ENCODE measurements at places on chromosomes 2 and 18.

GRCh38 chr2:133378928-133379549 lies 189.2 kb downstream of the NCKAP5 start:
- no peak for DNase-seq

DNA sequence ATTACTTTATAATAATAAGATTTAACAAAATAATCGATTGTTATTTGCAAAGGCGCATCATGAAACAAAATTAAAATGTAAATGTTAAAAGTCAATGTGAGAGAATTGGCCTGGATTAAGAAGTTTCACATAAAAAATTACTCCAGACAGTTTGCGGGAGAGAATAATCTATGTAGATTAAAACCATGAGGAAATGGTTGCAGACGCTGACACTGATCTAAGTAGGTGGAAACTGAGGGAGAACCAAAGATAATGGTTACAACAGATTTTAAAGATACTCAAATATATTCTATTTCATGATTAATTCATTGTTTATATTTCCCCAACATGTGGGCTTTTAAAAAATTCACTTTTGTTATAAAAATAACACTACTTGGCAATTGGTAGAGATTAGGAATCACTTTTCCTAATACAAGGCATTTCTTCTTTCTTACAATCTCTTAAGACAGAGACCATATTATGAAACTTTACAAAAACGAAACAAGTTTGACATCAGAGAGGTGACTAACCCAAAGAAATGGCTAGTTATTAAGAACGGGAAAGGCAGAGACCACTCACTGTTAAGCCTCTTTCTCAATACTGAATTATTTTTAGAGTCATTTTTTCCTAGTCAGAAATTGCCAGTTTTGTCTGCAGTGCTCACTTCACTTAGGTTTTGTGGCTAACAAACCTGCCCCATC lies 1.6 kb downstream of the KANSL1L start:
- DNase-seq = peak; percentile 45

DNA sequence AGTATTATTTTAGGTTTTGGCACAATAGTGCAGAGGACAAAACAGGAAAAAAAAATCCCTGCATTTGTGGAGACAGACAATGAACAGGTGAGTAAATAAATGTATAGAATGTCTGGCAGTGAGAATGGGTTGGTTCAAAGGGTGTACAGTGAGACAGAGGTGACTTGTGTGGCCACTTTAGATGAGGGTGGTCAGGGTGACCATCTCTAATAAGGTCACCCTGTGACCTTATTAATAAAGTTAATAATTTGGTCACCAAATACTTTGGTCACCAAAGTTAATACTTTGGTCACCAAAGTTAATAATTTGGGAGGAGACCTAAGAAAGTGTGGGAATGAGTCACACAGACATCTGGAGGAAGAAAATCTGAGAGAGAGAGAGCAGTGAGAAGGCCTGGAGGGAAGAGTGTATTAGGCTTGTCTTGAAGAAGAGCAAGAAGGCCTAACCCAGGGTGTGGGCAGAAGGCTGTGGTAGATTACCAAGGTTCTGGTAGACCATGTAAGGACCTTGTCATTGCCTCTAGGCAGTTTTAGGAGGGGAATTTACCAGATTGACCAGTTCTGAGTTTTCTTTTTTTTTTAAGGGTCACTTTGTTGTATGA lies 1368.4 kb upstream of the CELF4 start:
- DNase-seq = no peak

- peak; percentile 68 for DNase-seq
Observed at GRCh38 chr2:40554665-40555294, 102.9 kb upstream of the SLC8A1 start.

- DNase-seq = no peak
Observed at GRCh38 chr2:55502590-55503141, 16.9 kb upstream of the CFAP36 start.

GRCh38 chr2:166375736-166376487 lies at the start of gene SCN9A:
TSS of gene SCN9A (minus strand) at chr2:166375944. CDS start at chr2:166311756, 64,188 bp downstream.
- peak; percentile 89 for DNase-seq

DNA sequence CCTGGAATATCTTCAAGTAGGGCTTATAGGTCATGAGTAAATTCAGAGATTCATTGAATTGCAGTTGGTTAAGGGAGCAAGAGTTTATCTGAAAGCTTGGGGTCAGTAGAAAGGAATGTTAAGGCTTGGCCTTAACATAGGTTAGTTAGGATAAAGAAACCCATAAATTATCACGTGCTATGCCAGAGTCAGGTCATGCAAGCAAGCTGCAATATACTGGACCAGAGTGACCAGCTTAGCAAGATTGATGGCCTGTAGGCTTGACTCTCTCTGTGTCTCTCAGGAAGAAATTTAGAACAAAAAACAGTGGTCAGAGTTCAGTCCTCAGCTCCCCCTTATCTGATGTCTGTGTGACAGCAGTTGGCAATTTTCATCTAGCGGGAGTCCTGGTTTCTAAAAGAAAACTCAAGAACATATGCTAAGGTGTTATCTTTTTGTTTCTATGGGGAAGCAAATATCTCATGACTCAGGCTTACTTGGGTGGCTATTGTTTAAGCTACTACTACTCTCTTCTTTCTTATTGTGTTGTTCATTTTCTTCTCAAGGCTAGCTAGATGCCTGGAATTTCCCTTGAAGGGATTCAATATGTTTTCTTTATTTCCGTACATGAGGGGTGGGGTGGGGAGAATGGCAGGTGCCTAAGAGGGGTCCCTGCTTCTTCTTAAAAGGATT lies 28.7 kb upstream of the MARCO start:
- no peak for DNase-seq

GRCh38 chr2:227325839-227326195 lies 766 bp downstream of the MFF start:
- DNase-seq = peak; percentile 52

- peak; percentile 52 for DNase-seq
Observed at GRCh38 chr2:207635468-207636200, 10.4 kb upstream of the METTL21A start.

DNA sequence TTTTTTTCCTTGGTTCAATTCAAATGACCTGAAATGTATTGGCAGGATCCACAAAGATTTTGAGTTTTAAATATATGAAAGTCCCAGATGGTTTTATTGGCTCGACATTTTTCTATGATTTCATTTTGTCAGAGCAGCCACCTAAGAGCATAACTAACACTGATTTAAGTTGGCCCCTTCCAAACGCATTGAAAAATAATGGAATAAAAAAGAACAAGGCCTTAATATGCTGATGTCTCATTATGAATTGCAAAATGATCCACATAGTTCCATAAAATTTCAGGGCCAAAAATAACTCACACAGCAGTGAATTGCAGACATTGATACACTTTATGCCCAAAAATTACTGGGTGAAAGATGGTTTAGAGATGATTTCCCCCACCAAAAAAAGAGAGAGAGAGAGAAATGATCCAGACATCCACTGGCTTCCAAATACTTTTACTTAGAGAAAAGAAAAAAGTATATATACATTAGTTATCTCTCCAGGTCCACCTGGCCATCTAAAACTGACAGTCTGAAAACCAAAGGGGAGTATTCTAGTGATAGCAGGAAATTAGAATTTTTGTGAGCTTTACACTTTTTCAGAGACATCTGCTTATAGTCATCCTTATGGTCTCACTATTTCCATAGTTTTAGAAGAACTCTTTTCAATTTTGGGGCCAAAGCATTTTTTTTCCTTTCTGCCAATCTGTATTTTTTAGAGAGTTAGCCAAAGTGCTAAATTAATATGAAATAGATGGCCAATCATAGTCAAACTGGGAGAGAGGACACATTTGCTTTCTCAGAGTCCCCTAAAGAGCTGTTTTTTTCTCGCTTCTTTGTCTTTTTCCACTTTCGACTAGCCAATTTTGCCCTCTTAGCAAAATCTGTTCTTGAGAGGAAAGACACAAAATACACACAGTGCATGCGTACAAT lies 213.5 kb upstream of the RND3 start:
- DNase-seq = no peak

DNA sequence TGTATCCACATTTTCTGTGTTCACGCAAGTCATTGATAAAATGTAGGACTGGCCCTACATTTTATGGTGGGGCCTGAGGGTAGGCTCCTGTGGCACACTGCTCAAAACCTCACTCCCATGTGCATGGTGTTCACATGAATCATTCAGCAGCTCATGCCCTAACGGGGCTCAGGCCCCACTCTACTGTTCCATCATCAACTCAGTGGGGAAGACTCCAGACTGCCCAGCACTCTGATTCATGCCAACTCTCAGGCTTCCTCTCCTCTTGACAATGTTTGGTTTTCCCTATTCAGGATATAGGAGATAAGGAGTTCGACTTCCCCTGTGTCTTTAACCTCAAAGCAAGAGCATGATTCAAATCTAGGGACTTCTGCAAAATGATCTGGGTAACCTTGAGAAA lies 92.0 kb upstream of the BOD1L2 start:
- no peak for DNase-seq

- no peak for DNase-seq
Observed at GRCh38 chr2:146438246-146438645, 1406.6 kb upstream of the ACVR2A start.

GRCh38 chr18:76259096-76259495 lies 235.9 kb downstream of the ZNF516 start:
- no peak for DNase-seq

DNA sequence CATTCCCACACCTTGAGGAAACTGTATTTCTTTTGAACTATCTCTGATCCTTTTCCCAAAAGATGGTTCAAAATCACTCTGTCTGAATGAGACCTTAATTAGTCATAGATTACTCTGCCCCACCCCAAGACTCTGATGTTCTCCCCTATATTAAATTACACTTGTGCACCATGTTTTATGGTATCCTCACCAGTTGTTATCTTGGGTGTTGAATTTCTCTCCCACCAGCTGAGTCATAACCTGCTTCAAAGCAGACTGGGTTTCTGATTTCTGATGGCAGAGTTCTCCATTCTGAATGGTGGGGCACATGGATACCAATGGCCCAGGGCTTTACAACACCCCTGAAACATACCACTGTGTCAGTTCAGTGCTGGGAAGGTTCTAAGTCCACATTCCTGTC lies 15.0 kb downstream of the CDH20 start:
- peak; percentile 20 for DNase-seq

DNA sequence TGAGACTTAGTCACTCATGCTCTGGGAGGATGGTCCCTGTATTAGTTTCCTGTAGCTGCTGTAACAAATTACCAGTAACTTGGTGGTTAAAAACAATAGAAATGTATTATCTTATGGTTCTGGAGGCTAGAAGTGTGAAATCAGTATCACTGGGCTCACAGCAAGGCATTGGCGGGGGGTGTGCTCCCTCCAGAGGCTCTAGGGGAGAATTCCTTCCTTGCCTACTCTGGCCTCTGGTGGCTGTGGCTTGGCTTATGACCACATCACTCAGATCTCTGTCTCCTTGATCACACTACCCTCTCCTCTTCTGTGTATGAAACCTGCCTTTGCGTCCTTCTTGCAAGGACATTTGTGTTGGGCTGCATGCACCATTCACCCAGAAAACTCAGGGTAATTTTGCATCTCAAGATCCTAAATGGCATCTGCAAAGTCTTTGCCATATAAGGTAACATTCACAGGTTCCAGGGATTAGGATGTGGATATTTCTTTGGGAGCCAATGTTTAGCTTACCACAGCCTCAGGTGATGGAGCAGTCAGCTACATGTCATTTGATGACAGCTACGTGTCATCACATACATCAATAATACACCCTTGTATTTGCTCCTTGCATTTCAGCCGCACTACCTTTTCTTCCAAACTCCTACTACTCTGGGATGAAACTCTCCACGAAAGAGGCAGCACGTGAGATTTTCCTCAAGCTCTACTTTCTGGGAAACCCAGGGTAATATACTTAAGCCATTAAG lies 49.6 kb upstream of the POU3F3 start:
- DNase-seq = no peak

- no peak for DNase-seq
Observed at GRCh38 chr2:53701221-53701620, 66.4 kb upstream of the CHAC2 start.

- no peak for DNase-seq
Observed at GRCh38 chr2:131127076-131127475, 21.9 kb downstream of the PLEKHB2 start.

- DNase-seq = no peak
Observed at GRCh38 chr2:40037303-40037702, 258.2 kb upstream of the THUMPD2 start.

DNA sequence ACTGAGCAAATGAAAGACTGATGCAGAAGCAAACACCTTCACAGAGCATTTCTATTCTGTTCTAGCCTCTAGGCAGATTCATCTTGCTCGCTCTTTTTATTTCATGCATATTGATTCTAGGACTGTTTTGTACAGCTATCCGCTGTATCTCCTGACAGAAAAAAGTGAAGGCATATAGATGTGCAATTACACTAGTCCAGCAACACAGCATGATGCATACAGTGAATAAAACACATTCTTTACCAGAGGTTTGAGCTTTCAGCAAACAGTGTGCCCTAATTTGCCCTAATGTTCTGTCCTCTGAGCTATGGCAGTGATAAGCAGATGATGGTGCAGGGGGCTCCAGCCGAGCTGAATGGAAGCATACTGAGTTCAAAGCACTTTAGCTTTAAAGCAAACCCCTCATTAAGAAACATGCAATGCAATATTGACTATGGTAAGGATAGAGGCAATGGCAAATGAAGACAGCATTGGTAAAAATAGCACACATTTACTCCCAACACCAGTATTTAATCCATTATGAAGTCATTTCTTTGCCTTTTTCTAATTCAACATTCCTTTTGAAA lies 141.2 kb upstream of the RGPD4 start:
- no peak for DNase-seq

DNA sequence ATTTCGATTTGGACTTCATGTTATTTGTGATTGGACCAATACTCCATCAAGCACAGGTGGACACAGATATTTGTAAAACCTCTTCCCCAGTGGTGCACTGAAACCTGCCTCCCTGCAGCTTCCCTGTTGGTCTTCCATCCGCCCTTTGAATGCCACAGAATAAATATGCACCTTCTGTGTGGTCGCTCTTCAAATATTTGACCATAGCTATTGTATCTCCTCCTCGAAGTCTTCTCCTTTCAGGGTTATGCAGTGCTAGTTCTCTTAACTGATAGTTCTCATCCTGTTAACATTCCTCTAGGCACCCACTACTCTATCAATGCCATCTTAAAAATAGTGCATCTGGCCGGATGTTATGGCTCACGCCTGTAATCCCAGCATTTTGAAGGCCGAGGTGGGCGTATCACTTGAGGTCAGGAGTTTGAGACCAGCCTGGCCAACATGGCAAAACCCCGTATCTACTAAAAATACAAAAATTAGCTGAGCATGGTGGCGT lies 12.5 kb downstream of the SPATS2L start:
- no peak for DNase-seq

- DNase-seq = peak; percentile 73
Observed at GRCh38 chr18:47184419-47185050, 8.4 kb upstream of the IER3IP1 start.

DNA sequence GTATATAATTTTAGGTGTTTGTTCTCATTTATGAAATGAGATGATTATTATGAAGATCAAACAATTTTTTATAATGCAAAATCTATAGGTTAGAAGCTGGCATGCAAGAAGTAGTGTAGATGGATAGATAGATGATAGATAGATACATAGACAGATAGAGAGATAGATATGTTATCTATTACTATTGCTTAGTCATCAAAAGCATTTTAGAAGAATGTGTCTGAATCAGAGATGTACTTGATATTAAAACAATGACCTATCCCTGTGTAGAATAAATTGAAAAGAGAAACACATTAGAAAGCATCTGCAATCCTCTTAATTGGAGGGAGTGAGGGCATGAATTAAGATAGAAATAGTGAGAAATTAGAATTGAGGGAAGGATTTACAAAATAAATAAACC lies 436.2 kb upstream of the NXPH2 start:
- DNase-seq = no peak

- DNase-seq = no peak
Observed at GRCh38 chr2:10241641-10242430, 60.9 kb upstream of the HPCAL1 start.

- no peak for DNase-seq
Observed at GRCh38 chr18:13431886-13432285, 213.3 kb downstream of the LDLRAD4 start.
